Tibial nerve (tissue), 4 donors: ENCODE measurements at places on chromosomes 12 and 14. TPM values are rescaled to one million over a fixed set of nuclear protein-coding genes. Genes with fewer than 3 reads are reported as not detected.

GRCh38 chr14:54267172-54267571 lies 129.6 kb upstream of the CDKN3 start:
- DNase-seq: no peak

The HOXC5 gene
- total RNA-seq: 2.7 TPM

The PZP gene
- total RNA-seq: 0.22 TPM

- no peak for DNase-seq
These were observed 23.1 kb downstream of the ASB2 start for GRCh38 chr14:93953263-93953662.

The GALNT8 gene
- 0.44 TPM for total RNA-seq

The KRT80 gene
- not detected for total RNA-seq

The SLC39A2 gene
- not detected for total RNA-seq

- DNase-seq: no peak
These were observed 131.0 kb downstream of the NOVA1 start for GRCh38 chr14:26466862-26467261.

DNA sequence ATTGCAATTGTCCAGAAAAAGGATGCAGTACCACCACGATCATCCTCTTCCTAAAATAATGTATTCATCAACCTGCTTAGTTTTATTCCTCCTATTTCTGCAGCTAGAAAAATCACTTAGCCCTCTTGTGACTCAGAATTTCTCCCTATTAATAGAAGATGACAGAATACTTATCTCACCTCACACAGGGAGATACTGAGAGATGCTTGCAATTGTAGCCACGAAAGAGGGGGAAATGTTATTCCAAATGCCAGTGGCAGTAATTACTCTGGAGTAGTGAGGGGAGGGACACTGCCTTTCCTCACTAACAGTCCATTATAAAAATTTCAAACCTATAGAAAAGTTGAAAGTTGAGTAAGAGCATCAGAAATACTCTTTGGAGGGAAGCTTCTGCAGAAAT lies 11.8 kb upstream of the DUSP6 start:
- DNase-seq: no peak

DNA sequence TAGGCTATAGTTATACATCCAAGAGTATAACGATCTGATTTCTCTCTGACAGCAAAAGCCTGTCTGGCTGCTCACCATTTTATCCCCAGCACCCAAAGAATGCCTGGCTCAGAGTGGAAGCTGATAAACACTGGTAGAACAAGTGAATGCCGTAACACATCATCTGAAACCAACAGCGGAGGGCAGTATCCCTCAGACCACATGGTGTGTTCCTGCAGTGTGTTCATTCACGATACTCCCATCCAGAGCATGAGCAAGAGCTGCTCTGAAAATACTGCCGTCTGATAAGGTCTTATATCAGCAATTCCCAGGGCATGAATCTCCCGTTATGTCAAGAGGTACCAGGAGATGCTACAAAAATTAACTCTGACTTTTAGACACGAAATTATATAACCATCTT lies 95.9 kb downstream of the TTC7B start:
- no peak for DNase-seq

The DTX1 gene
- 27.5 TPM for total RNA-seq

DNA sequence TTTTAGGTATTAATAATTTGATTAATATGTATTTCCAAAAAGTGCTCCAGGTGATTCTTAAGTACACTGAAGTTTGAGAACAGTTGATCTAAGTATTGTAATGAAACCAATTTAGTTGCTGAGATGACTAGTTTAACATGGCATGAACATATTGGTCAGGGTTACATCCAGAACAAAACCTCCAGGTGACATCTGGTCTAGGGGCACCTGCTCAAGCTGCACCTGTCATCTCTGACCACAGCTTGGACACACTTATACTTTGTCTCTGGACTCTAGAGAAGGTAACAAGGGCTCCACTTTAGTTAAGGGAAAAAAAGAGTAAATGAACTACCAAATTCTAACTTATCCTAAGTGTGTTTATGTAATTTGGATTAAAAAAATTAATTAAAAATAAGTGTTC lies 8.1 kb downstream of the ARID2 start:
- no peak for DNase-seq

DNA sequence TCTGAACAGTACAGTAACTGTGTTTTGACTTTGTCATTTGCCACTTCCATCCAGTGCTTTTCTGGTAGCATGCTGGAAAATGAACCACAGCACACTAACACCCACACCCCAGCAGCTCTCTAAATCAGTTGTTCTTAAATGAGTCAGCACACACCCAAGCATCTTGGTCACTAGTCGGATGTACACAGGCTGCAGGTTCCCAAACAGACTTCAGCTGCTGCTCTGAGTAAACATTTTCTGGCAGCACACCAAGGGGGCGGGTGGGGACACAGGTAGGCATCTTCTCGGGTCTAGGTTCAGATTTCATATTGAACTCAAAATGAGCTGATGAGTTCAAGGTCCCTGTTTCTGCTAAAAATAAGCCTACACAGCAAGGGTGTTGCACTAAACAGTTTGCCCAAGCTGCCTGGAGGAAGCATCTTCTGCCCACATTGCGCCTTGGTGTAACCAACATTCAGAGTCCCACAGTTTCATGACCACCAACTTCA lies 39.8 kb downstream of the IFNG start:
- DNase-seq: no peak

GRCh38 chr12:9792185-9792900 lies 31.6 kb upstream of the CD69 start:
- no peak for DNase-seq

The NAP1L1 gene
- 325 TPM for total RNA-seq

- DNase-seq: no peak
These were observed 2.9 kb upstream of the RAB35 start for GRCh38 chr12:120119271-120119973.

- DNase-seq: no peak
These were observed 444.2 kb downstream of the SNAPC1 start for GRCh38 chr14:62206456-62206855.

DNA sequence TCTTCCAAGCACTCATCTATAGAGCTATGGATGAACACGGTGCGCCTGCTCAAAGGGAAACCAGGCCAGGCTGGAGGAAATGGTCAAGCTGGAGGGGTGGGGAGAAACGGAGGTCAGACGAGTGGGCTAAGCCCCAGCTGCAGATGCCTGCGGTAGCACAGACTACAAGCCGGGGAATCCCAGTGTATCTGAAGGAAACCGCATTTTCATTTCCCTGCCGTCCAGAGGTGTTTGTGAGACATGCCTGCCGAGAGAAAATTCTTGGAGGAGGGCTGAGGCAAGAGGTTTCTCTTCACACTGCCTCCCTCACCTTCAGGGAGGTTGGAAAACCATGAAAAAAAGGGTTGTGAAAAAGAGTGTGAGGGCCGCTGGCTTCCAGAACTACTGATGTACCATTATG lies 102.0 kb upstream of the FOXN3 start:
- no peak for DNase-seq

The CCDC197 gene
- not detected for total RNA-seq

The NUBPL gene
- 14.0 TPM for total RNA-seq

The CERS5 gene
- total RNA-seq: 38.4 TPM

The SLC25A47 gene
- total RNA-seq: 2.5 TPM

DNA sequence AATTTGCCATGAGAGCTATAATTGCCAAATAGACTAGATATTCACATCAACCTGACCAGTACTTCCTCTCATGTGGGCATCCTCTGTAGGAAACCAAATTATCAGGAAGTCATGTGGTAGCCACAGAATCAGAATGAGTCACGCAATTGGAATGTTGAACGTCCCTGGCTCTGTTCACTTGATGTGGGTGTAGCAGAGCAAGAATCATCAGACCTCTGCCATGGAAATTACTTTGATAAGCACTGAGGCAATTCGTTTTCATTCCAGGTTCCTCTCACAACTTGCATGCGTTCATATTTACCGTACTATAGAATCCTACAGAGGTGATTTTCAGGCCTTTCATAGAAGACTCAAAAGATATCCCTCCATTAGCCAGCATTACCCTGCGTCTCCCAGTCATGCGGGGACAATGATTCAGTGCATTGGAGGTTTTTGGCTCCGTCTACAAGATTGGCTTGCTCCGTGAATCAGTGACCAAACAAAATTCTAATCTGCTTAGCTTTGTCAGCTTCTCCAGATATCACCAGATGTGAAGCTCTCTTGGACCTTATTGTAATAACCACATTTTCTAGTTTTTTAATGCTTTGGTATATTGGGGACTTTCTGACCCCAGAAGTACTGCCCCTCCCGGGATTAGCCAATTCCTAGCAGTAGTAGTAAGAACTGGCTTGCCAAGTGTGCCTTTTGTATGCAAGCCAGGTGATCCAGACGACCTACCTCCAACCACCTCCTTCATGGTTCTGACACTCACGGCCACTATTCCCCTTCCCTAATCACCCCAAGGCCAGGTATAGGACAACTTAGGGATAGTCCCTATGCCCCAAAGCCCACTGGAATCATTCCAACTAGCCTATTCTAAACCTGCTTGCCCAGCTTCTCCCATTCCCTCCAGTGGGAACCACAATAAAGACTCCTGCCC lies 133.4 kb downstream of the KICS2 start:
- DNase-seq: peak; percentile 35

DNA sequence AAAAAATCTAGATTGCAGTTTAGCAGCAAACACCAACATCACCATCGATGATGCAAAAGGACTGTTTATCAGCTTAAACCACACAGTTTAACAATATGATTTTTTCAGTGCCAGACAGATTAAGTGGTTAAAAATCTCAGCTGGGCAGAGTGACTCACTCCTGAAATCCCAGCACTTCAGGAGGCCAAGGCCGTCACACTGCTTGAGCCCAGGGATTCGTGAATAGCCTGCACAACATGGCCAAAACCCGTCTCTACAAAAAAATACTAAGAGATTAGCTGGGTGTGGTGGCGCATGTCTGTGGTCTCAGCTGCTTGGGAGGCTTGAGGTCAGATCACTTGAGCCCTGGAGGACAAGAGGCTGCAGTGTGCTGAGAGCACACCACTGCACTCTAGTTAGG lies 8.9 kb downstream of the RSRC2 start:
- DNase-seq: no peak

DNA sequence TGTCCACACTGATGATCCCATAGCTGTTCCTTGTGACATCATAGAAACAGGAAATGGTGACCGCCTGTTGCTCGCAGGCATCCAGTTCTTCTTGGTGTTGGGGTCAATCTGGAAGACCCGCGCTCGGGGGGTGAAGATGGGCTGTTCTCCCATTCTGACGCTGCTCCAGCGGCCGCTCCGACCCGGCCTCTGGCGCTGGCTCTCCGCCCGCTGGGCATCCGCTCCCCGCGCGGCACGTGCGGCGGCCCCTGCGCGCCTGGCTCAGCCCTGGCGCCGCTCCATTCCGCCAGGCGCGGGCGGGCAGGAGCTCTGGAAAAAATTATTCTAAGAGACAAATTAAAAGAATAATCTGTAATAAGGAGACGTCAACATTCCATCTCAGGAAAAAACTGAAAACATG lies 761.1 kb downstream of the TMEM121 start:
- no peak for DNase-seq

DNA sequence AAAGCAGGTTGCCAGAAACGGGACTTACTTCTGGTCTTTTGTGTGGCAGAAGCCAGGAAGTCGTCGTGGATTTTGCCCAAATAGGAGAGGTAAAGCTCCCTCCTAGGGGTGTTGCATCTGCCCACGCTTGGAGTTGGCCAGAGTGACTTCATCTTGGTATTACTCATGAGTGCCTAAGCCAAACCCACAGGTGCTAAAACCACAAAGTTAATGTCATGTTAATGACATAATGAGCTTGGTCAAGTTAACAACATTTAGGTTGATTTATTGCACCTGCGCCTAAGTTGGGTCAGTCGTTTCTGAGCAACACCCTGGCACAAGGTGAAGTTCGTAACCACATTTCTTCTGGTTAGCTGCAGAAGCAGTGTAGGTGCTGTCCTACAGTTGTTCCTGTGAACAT lies 225.2 kb downstream of the FUT8 start:
- no peak for DNase-seq

GRCh38 chr12:75302225-75302624 lies 27.9 kb downstream of the CAPS2 start:
- no peak for DNase-seq

The RAPGEF3 gene
- 79.1 TPM for total RNA-seq

The KRT6A gene
- not detected for total RNA-seq

- no peak for DNase-seq
These were observed 21.4 kb downstream of the B4GALNT3 start for GRCh38 chr12:480831-481816.

The CARMIL3 gene
- 0.44 TPM for total RNA-seq
